ENCODE measurements at places on chromosomes 6 and 20.

DNA sequence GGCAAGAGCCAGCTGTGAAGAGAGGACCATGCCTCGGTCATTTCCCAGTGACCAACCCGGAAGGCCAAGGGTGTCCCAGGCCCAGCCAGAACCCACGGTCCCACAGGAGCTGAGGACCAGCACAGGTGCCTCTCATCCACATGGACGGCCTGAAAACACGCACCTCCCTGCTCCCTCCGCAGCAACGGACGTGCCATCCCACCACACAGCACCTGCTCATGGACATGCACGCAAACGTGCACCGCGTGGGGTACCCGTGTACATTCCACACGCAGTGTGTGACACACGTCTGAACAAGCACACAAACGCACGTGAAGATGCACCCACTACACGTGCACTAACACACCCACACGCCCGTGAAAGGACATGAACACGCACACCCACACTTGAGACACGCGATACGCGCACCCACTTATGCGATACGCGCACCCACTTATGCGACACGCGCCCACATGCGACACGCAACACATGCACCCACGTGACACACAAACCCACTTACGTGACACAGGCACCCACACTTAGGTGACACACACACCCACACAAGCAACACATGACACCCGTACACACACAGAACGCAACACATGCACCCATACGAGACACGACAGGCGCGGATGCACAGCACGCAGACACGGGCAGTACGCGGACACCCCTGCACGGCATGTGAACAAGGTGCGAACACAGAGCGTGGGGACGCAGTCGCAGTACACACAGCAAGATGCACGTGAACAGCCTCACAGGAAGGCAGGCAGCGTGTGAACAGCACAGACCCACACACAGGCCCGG is 30.1 kb downstream of the LAMA5 start:
- no peak for DNase-seq

GRCh38 chr6:36128793-36129192 is 1.5 kb upstream of the MAPK13 start:
- DNase-seq: no peak

DNA sequence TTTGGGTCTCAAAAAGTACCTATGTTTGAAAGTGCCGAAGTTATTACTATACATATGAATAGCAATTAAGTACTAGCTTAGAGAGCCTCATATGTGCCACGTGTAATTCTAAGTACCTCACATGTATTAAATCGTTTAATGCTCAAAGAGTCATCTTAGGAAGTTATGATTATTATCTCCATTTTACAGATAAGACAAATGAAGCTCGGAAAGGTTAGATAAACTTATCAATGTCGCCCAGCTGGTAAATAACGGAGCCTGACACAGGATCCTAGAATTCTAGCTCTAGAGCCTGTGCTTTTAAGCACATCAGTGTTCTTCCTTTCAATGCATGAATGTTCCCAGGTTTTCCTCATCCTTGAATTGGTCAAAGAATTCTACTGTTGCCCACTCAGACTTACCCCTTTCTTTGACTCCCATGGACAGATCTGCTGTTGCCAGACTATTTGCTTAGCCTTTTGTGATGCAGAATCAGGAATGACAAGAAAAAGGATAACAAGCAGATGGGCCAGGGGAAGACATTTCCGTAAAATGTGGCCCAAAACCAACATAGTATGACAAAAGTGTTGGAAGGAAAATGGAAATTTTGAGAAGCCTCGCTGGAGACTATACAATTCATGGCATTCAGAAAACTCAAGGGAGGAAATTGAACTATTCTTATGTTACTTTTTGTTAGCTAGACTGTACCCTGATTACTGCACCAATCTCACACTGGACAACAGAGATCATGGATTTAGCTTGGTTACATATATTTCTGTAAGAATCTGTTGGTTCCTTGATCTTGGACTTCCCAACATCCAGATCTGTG is 237.1 kb upstream of the CITED2 start:
- no peak for DNase-seq

DNA sequence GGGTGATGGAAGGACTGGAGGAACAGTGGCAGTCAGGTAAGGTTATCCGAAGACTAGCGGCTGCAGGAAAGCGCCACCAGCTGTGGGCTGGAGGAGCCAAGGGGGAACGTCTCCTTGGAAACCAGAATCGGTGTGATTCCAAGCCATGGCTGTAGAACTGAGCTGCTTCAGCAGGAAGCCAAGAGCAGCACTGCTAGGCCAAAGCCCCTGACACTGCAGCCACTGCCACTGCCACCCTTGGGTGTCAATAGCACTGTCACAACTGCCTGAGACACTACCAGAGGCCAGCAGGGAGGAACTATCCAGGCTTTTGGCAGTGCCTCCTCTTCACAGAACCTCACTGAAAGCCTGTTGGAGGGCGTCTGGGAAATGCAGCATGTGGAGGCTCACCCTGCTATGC is 289.6 kb upstream of the SUPT3H start:
- no peak for DNase-seq

GRCh38 chr6:150290429-150290828 is 78.4 kb upstream of the IYD start:
- no peak for DNase-seq

DNA sequence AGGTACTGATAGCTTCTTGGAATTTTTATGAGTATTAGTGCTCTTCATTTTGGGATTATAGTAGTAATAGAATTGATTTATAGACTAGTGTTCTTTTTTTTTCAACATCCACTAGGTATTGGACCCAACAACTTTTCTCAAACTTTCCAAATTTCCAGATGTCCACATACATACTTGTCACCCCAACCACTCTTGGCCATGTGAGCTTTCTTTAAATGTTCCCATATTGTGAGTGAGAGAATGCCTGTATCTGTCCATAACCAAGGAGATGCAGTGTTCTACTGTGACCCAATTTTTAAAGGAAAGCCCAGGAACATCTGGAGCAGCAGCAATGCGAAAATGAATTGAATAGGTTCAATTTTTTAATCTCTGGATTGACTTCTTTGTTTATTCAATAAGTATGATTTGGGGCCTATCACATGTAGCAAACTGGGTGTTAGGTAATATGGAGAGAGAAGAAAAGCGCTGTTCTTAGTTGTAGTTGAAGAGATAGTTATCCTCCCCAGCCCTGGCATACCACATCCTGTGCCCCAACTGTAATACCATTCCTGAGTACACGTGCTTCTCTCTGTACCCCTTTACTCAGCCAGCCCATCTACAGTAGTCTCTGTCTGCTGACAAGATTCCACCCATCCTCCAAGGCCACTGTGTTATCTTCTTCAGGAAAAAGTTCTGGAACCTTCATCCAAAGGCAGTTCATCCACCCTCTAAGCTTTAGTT is 116.8 kb upstream of the SUPT3H start:
- no peak for DNase-seq

- DNase-seq: no peak
Observed at GRCh38 chr6:14194976-14195375, 77.4 kb downstream of the CD83 start.

GRCh38 chr20:31667315-31668285 is 29.9 kb downstream of the COX4I2 start:
- no peak for DNase-seq

GRCh38 chr6:33081098-33081824 is 5.5 kb downstream of the HLA-DPB1 start:
- no peak for DNase-seq

GRCh38 chr20:47093320-47093966 is 198.8 kb downstream of the EYA2 start:
- no peak for DNase-seq

DNA sequence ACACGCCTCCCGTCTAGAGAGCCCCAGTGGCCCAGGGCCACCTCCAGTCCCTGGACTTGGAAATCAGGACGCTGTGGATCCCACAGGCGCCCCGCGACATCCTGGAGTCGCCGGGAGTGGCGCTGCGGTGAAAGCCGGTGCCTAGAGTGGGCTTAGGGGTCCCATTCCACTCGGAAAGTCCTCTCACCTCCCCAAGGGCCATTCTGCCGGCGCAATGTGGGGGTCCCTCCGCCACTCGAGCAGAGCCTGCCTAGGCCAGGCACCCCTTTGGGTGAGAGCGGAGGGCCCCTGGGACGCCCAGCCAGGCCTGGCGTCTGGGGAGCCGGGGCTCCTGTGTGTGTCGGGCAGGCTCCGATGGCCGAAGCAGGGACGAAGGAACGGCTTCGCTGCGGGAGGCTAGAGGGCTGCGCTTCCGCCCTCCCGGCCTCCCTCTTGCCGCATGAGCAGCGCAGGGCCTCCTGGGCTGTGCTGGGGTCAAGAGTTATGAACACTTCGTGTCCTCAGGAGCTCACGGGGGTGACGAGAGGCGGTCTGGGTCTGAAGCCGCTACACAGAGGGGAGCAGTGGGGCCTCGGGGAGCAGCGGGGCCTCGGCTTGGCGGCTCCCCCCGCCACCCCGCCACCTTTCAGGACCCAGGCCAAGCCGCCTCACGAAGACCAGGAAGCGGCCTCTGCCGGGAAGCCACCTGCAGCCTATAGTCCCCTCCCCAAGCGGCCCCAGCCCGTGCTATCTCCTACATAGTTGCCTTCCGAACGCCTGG is 13.6 kb downstream of the POU3F2 start:
- DNase-seq: no peak

- DNase-seq: no peak
Observed at GRCh38 chr6:28349344-28349891, 329 bp upstream of the ZKSCAN3 start.

GRCh38 chr6:42782689-42783176 is 881 bp downstream of the BICRAL start:
- DNase-seq: peak; percentile 81

GRCh38 chr6:116380346-116380745 is 9.6 kb downstream of the DSE start:
- no peak for DNase-seq

- DNase-seq: no peak
Observed at GRCh38 chr20:11443382-11444119, 474.1 kb upstream of the BTBD3 start.

DNA sequence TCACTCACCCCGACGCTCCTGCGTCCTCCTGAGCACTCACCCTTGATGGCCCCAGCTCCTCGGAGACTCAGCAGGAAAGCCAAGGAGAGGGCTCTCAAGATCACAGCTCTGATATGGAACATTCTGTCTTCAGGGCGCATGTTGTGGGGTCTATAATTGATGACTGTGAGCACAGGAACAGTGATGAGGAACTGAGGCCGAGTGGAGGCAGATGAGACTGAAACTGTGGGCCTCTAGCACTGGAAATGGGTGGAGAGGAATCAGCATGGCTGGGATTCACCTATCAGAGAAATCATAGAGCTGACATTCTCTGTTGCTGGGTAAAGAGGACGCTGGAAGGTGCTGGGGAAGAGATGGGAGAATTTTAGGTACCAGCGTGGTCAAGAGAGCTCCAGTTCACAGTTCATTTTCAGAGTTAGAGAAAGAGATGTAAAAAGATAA is at the start of gene HLA-DPA1:
Gene HLA-DPA1 (minus strand): TSS at position 219 of the 441 bp plus-strand sequence.
- peak; percentile 41 for DNase-seq

DNA sequence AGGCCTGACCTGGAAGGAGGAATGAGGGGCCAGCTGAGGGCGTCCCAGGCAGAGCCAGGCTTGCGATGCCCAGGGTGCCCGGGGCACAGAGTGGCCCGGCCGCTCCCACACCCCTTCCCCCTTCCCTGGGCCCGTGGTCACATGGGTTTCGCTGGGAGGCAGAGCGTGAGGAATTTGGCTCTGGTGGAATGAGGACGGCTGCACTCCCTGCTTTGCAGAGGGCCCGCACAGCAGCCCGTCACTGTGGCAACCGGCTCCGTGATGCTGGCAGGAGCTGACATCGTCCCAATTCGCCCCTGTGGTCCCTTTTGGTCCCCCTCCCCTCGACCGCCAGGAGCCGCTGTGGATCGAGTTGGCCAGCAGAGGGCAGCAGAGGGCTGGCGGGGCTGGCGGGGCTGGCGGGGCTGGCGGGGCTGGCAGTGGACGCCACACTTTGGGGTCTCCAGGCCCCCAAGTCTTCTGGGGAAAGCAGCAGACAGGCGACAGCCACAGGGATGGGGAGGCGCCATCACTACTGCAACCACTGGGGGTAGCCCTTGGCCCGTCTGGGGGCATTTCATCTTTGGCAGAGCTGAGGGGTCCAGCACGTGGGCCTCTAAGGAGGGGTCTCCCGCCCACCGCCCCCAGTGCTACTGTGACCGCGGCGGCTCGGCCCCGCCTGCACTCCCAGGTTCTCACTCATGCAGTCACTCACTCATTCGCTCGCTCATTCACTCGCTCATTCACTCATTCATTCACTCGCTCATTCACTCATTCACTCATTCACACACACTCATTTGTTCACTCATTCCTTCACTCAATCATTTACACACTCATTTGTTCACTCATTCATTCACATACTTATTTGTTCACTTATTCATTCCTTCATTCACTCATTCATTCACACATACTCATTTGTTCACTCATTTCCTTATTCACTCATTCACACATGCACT is 49.7 kb upstream of the BHLHE23 start:
- DNase-seq: peak; percentile 29

DNA sequence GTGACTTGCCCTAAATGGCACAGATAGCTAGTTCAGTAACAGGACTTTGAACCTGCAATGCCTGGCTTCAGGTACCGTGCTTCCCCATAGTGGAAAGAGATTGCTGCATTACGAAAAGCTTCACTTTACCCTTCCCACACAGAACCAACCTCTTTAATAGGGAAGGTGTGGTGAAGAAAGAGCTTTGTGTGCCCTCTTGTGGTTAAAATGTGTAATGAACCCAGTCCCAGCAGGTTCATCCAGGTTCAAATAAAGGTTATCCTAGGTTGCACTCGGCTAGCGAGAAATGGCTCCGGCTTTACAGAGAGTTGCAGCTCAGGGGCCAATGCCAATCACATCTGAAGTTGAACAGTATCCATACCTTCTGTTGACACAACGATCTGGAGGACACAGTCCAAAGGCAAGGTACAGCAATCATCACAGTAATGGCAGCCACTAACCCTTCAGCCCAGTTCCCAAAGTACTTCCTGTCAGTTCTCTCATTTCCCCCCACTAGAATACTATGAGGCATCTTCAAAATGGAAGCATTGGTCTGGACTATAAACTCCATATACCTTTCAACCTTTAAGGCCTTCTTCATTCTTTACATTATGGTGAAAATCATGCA is 3.0 kb downstream of the DEFB115 start:
- DNase-seq: no peak

GRCh38 chr6:79602859-79603258 is 28.3 kb upstream of the SH3BGRL2 start:
- DNase-seq: no peak

DNA sequence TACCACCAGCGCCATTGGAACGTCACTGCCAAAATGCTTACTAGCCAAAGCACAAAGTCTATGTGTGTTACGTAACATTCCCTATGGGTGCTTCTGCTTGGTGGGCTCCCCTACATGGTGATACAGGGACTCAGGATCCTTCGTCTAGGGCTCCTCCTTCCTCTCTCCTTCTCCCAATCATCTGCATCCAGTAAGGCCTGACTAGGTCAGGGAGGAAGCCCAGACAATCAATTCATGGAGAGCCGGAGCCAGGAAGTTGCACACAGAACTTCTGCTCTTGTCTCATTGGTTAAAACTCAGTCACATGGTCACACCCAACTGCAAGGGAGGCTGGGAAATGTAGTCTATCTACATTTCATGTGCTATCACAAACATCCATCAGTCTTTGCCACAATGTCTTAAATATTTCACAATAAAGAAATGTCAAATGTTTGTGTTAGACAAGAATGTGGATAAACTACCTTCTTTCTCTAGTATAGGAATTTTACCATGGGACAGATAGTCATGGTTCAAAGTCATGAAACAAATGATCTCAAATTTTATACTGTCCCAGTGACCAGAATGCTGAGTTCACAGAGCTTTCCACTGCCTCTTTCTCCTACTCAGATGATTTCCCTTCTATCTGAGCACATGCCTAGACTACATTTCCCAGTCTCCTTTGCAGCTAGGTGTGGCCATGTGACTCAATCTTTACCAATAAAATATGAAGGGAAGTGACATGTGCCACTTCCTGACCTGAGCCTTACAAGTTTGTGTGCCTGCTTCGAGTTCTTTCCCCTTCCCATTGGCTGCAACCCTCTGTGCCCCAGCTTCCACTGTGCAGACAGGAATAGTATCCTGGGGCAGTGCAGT is 9.3 kb upstream of the KCNK15 start:
- no peak for DNase-seq
